ENCODE measurements at places on chromosomes 13 and 19. TPM values are rescaled to one million over a fixed set of nuclear protein-coding genes. Genes with fewer than 3 reads are reported as not detected.

OR7C1 gene
- not detected for total RNA-seq

ZSCAN4 gene
- total RNA-seq: not detected

DLL3 gene
- total RNA-seq: 4.9 TPM

PLVAP gene
- not detected for total RNA-seq

URAD gene
- total RNA-seq: not detected

PSG2 gene
- total RNA-seq: not detected

ALOX5AP gene
- total RNA-seq: 2.4 TPM

ZIM2 gene
- total RNA-seq: not detected

PEAK3 gene
- total RNA-seq: not detected

WDR87 gene
- total RNA-seq: not detected

SHANK1 gene
- total RNA-seq: 0.16 TPM
